Mesenchymal stem cell (in vitro differentiated cells and primary cell): ENCODE measurements at places on chromosomes 13 and 19.

DNA sequence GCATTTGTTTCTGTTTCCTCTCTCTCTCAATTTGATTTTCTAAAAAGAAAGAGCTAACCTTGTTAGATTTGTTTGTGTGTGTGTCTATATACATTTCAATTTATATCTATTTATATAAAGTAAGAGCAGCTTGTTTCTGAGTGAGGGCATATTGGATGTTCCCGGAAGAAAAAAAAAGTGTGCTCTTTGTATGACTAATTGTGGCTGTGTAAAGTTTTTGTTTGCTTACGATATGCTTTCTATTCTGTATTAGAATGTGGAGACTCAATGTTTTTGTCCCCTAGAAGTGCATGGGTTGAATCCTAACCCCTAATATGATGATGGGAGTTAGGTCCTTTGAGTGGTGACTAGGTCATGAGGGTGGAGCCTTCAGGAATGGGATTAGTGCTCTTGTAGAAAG is 66.6 kb upstream of the C1QTNF9B start:
- peak; percentile 38 for DNase-seq

DNA sequence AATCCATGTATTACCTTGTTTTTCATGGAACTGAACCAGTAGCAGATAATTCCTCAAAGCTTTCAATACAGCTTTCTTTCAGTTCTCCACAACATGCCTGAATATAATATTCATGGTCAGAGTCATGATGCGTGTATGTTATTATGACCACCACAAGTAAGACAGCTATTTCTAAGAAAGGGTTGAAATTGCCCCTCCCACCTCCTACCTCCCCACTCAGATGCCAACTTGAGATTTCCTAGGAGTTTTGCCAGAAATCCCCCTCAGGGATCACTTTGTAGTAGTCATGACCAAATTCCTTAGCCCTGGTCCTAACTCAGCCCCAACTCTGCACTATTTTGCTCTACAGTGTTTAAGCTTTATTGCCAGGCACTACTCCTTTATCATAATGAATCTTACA is 69.9 kb upstream of the RAP2A start:
- no peak for DNase-seq

GRCh38 chr13:73571376-73571775 is 512.6 kb downstream of the KLF5 start:
- no peak for DNase-seq

DNA sequence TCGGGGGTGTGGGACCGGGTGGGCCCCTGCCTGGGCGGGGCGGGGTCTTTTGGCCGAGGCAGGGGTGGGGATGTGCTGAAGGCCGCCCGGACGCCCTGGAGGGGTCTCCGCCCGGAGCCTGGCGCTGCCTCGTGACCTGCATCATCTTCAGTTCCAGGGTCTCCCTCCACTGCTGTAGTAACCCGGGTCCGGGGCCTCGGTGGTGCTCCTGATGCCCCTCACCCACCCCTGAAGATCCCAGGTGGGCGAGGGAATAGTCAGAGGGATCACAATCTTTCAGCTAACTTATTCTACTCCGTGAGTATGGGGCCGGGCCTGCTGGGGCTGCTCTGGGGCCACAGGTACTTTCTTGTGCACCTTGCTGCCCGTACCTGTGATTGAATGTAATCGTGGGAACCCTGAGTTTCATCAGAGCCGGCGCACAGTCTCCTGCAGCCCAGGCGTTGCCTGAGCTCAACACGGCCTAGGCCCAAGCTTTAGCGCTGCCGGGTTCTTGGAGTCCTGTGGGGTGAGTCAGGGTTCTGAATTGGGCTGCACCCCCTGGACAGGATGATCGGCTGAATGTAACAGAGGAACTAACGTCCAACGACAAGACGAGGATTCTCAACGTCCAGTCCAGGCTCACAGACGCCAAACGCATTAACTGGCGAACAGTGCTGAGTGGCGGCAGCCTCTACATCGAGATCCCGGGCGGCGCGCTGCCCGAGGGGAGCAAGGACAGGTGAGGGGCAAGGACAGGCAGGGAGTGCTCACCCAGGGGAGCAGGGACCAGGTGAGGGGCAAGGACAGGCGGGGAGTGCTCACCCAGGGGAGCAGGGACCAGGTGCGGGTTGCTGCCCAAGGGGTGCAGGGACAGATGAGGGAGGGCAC is 10.5 kb downstream of the PEAK3 start:
- DNase-seq = peak; percentile 53
